ENCODE measurements at places on chromosomes 5 and 9. TPM values are rescaled to one million over a fixed set of nuclear protein-coding genes. Genes with fewer than 3 reads are reported as not detected.

The ZNF366 gene
- not detected for total RNA-seq

The PLCXD3 gene
- total RNA-seq = 0.31 TPM

The ACTBL2 gene
- not detected for total RNA-seq

The CREB3 gene
- 58.7 TPM for total RNA-seq

The IFNA21 gene
- not detected for total RNA-seq

The MTREX gene
- total RNA-seq = 34.1 TPM

The SHOC1 gene
- total RNA-seq = not detected

The OLFM1 gene
- 11.7 TPM for total RNA-seq
